ENCODE measurements at places on chromosomes 16 and 17.

- no peak for DNase-seq
Observed at GRCh38 chr17:63150994-63151464, 185.0 kb downstream of the TANC2 start.

DNA sequence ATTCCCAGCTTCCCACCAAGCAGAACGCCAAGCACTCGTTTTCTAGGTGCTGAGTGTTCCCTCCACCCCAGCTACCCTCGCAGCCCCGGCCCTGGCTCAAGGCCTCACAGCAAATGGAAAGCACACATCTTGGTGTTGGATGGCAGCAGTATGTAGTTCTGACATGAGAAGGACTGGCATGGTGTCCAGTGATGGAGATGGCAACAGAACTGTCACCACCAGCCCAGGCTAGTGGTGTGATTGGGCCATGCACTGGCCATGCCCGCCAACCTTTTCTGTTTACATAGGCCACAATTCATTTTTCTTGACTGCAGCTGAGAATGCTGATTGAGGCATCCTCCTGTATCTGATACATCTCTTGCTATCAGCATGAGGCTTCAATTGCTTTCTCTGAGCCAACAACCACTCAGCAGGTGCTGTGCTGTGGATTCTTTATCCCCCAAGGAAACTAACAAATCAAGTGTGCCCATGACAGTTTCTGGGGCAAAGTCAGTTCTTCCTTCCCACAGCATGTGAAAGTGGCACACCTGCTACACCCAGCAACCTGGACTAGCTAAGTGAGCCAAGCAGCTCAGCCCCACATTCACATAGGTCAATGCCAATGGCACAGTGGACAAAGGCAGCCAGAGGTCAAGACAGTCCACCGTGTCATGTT is 3.8 kb downstream of the SLC12A4 start:
- no peak for DNase-seq

GRCh38 chr16:82605863-82606620 is 20.7 kb upstream of the CDH13 start:
- DNase-seq: no peak

DNA sequence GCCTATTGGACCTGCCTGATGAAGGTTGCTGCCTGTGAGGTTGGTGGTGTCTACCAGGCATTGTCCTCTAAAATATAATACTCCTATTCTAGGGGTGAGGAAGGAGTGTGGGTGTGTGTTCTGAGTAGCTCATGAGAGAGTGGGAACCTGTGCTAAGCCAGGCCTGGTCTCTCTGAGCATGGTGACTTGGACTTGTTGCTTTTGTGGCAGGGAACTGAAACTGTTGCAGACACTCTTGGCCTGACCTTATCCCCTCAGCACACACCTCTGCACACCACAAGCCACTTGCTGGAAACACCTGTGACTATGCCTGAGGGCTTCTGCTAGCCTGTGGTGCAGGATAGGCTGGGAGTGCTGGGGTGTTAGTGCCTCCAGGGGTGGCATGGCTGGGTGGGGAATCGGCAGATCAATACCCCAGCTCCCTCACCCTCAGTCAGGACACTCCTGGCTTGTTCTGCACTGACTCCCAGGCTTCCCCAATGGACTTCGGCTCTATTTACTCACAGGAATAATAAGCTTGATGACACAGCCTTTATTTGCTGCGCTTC is 29.9 kb downstream of the PLCG2 start:
- no peak for DNase-seq
